ENCODE measurements at places on chromosomes 5 and 9.
A peak's percentile ranks its signal among the peaks of the same experiment; 100 is the strongest.

- DNase-seq: no peak
Observed at GRCh38 chr5:72394688-72395087, 74.5 kb downstream of the PTCD2 start.

DNA sequence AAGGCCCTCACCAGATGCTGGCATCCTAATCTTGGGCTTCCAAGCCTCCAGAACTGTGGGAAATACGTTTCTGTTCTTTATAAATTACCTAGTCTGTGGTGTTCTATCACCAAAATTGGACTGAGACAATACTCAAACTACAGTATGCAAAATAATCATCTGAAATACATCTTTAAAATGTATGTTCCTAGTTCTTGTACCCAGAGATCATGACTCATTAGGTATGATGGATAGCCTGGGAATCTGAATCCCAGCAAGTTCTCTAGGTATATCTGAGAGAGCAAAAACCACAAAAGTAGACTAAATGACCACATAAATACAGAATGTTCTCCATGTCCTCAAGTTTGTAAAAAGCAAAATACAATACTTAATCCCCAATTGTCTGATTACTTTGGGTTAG lies 166.3 kb downstream of the YIPF5 start:
- no peak for DNase-seq

DNA sequence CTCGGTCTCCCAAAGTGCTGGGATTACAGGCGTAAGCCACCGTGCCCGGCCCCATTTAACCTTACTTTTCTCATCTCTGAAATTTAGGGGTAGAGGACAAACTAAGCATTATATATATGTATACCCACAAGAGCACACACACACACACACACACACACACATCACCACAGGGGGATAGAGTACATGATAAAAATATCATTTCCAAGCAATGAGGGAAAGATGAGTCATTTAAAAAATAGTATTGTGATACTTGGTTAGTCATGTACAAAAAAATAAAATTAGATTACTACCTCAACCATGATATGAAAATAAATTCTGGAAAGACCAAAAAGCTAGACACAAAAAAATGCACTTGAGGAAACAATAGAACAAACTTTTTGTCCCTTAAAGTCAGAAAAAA lies 67.2 kb downstream of the CDH18 start:
- no peak for DNase-seq

- DNase-seq: peak; percentile 87
Observed at GRCh38 chr9:9079473-9079872, 1279.9 kb upstream of the DMAC1 start.

- peak; percentile 79 for DNase-seq
Observed at GRCh38 chr9:114003758-114004157, 74.3 kb downstream of the AMBP start.

- DNase-seq: no peak
Observed at GRCh38 chr9:89273528-89274279, 37.3 kb upstream of the CKS2 start.

DNA sequence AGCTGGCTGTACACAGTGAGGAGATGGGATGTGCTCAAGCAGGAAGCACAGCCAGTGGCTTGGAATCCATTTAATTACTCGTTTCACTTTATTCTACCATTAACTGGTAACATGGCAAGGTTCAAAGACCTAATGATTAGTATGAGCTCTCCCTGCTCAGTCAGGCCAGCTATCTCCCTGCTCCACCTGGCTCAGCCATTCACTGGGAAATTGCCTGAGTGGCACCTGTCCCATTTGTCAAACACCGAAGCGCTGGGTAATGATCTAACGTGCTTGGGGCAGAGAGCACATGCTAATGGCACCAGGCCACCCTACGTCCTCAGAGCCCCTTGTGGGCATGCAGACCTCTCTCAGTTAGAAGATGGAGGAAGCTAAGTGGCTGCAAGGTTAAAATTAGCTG lies 162.2 kb downstream of the TTLL11 start:
- DNase-seq: no peak

DNA sequence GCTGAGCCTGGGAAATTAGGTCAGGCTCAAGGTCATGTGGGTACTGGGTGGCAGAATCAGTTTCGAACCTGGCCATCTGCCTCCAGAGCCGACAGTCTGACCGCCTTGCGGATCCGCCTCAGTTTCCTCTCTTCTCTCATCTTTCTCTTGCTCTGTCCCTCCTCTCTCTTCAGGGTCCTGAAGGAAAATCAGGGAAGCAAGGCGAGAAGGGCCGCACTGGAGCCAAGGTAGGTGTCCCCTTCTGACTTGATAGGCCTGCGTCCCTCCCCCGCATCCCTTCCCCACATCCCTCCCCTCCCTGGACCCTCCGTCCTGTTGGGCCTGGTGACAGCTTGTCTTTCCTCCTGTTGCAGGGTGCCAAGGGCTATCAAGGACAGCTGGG lies 40.8 kb upstream of the ORM1 start:
- no peak for DNase-seq

DNA sequence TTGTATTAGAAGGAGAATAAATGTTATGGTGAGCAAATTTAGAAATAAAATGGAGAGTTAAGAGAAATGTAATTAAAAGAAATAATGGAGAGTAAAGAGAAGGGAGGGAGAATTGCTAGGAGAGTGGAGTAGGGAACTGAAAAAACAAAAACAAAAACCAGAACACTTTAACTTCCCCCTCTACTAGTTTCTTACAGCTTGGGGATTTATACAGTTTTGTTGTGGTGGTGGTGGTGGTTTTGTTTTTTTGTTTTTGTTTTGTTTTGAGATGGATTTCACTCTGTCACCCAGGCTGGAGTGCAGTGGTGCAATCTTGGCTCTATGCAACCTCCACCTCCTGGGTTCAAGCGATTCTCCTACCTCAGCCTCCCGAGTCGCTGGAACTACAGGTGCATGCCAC lies 322.4 kb downstream of the TMEM167A start:
- no peak for DNase-seq

GRCh38 chr5:175895686-175896102 lies 24.3 kb downstream of the CPLX2 start:
- DNase-seq: peak; percentile 47

DNA sequence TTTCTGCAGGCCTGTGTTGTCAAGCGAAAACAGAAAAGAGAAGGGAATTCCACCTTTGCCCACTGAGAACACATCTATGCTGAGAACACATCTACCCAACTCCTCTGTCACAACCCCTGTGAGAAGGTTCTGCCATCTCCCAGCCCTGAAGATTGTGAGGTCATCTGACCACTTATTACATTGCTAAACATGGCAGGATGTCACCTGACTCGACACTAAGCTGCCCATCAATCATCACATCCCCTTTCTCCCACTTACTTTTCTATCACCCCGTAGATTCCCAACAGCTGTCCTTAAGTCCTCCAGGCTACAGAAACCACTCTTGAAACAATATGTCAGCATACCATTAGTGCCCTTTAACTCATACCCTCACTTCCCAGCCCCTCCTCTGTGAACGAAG lies 64.2 kb upstream of the PRSS3 start:
- peak; percentile 60 for DNase-seq

GRCh38 chr5:35213608-35214007 lies 16.7 kb downstream of the PRLR start:
- DNase-seq: no peak

- no peak for DNase-seq
Observed at GRCh38 chr5:179959641-179960040, 51.9 kb upstream of the TBC1D9B start.

DNA sequence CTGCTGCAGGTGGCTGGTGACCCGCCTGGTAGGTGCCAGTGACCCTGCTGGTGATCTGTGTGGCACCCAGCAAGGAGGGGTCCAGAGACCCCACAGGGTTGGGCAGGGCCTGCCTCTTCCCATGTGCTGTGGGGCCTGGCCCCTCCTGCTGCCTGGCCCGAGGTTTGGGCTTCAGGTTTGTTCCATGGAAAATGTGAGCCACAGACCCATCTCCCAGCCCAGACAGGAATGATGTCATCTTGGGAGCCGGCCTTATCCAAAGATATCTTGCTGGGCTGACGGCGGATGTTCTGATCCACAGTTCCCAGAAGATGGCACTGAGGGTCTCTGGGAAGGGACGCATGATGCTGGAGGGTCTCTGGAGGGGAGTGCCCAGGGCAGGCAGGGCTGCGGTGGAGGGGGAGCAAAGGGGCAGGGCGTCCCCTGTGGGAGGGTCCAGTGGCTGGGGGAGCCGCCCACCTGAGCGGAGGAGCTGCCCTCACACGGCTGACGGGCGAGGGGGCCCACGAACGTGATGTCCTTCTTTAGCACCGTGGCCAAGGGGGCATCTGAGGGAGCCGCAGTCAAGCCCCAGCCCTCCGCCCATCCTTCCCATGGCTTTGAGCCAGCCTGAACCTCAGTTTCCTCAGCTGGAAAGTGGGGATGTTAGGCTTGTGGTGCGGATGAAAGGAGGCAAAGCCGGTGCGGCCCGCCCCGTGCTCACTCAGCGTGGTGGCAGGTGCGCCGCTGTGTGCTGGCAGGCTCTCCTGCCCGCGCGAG lies 68.1 kb downstream of the COL5A1 start:
- no peak for DNase-seq

DNA sequence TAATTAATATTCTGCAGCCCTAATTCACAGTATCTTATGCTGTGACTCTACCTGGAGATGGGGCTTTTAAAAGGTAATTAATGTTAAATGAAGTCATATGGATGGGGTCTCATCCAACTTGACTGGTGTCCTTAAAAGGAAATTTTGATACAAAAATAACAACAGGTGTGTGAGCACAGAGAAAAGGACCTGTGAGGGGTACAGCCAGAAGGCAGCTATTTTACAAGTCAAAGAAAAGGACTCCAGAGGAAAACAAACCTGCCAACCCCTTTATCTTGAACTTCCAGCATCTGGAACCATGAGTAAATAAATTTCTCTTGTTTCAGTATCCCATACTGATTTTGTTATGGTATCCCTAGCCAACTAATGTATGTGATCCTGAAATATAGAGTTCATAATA lies 250.3 kb downstream of the TMEM232 start:
- no peak for DNase-seq

Measured in NCI-H524 (cell line).